ENCODE measurements at places on chromosomes 12 and 14.

DNA sequence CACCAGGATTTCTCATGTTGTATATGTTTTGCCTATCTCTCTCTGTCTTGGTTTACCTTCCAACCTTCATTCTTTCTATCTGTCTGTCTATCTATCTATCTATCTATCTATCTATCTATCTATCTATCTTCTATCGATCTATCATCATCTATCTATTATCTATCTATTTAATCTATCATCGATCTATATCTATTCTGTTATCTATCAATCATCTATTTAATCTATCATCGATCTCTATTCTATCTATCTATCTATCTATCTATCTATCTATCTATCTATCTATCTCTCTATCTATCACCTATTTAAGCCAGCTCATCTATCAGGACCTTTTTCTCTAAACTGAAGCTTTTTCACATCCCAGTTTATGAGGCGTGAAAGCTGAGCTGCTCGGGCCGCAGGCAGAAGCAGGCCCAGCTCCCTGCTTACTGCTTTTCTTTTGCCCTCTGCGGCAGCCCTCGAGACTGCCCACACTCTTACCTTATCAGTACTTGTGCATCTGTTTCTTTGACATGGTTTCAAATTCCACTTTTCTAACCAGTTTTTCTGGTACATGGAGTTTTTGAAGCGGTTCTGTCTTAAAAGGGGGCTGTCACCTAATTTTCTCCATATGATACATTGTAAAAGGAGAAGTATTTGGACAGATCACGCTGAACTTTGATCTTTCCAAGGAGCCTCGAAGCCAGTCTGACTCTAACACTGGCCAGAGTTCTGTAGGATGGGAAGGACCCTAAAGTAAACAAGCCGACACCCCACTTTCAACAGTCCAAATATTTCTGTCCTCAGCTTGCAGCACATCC is 44.4 kb upstream of the GSG1 start:
- no peak for DNase-seq

DNA sequence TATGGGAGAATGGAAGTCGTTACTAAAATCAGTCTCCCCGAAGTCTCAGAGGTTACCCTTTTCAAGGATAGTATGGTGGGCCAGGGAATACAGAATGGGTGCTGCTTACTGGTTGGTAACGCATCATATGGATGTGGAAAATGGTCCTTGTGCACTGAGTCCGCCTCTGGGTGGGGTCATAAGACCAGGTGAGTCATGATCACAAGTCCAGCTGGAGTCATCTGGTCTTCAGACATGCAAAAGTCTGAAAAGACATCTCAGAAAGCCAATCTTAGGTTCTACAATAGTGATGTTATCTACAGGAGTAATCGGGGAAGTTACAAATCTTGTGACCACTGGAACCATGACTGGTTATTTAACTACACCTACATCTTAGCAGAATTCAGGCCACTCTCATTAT is 71.9 kb upstream of the TCL1B start:
- peak; percentile 66 for DNase-seq

- DNase-seq: no peak
These were observed 42.1 kb downstream of the IGF1 start for GRCh38 chr12:102438047-102438826.

DNA sequence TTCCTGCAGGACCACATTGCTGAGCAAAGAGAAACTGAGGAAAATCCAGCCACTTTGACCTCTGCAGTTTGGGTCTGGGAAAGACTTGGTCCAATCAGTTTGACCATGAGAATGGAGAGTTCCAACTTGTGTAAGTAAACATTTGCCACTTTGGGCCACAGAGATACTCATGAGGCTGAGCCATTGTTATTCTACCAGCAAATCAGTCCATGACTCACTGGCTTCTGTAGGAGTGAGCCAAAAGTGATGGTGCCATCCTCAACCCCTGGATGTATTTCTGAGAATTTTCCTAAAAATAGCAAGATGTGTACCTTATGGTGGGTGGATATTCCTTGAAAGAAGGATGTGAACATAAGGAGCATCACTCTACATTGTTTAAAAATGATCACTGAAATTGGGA is 192.9 kb upstream of the OR4E1 start:
- DNase-seq: no peak

DNA sequence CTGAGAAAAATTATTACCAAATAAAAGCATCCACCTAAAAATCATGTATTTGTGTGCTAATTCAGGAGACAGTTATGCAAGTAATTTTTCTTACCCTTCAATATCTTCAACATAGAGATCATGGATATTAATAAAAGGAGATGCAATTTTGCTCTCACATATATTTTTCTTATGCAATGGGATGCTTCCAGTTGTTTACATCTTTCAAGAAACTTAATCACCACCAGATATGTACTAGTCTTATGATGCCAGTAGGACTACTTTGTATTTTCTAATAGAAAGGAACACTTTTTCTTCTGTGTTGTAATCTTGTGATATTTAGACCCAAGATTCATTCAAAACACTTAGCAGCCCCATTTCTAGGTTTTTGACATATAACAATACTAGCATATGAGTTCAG is 107.6 kb downstream of the NAV3 start:
- no peak for DNase-seq

- DNase-seq: no peak
These were observed 19.1 kb upstream of the DNAH10 start for GRCh38 chr12:123743002-123743401.

DNA sequence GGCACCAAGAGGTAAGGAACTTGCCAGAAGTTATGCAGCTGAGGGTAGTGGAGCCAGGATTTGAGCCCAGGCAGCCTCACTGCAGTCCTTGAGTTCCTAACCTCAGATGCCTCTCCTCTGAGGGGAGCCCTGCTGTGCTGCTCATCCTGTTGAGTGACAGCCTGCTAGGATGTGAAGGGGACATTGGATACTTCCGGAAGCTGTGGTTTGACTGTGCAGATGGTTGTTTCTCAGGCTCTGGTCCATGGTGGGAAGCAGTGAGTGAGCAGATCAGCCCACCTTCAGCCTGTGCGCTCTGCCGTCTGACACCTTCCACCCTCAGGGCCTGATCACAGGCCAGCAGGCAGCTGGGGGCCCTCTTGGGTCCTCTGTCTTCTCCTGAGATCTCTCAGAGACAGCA is 253.2 kb downstream of the CACNA1C start:
- DNase-seq: no peak

DNA sequence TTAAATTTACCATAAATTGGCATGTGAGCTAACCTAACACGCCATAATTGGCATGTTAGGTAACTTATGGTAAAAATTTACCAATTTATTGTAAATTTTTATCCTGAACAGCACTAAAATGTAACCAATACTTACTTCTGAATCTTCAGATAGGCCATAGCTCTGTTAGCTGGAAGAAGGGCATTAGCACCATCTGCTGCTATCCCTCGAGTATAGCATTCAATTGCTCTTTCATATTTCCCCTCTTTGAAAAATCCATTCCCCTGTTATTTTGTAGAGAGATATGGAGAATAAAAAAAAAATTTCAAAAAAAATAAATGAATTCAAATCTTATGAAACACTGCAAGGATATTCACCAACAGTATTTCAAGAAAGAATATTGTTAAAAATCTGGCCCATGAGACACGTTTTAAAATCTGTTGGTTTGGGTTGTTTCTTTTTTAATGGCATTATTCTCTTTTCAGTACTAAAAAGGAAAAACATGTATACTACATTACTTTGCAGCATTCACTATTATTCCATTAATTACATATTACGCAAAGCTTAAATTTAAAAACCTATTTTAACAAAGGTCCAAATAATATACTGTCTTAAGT is 19.1 kb downstream of the RPAP3 start:
- peak; percentile 75 for DNase-seq

DNA sequence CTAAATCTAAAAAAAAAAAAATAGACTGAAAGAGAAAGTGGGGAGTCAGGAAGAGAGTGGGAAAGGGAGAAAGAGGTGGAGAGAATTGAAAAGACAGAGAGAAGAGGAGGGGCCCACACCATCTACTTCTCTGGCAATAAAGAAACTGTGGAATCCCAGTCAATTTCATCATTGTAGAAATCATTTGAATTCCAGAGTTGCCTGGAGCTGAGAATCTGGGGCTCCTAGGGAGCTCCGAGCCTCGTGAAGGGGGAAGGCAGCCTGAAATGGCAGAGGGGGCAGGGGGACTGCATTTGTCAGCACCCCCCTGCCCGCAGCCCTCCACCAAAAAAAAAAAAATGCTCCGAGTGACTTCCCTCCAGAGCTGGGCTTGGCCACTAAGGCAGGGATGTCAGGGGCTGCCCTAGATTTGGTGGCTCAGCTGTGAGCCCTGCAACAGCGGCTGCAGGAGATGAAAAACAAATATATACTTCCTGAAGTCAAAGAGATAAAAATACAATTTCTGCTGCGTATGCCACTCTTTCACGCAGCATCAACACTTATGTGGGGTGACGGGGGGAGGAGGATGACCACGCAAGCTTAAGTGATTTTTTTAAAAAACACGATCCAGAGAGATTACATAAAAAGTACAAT is 80.5 kb downstream of the BCL11B start:
- no peak for DNase-seq

DNA sequence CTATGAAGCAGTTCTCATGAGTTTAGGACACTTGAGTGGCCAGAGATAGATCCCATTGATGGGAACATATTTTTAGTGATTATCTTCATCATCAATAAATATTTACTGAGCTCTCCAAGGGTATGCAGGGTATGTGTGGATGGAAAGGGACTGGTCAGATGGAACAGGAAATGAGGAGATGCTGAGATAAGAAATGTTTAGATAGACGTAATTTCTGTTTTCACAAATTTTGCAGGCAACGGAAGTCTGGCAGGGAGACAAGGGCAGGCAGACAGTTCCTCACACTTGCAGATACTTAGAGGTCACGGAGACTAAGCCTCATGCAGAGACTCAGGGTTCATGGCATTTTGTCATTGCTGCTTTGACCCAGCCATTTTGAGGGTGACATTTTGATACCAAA is 24.3 kb downstream of the BCL2L14 start:
- DNase-seq: no peak

DNA sequence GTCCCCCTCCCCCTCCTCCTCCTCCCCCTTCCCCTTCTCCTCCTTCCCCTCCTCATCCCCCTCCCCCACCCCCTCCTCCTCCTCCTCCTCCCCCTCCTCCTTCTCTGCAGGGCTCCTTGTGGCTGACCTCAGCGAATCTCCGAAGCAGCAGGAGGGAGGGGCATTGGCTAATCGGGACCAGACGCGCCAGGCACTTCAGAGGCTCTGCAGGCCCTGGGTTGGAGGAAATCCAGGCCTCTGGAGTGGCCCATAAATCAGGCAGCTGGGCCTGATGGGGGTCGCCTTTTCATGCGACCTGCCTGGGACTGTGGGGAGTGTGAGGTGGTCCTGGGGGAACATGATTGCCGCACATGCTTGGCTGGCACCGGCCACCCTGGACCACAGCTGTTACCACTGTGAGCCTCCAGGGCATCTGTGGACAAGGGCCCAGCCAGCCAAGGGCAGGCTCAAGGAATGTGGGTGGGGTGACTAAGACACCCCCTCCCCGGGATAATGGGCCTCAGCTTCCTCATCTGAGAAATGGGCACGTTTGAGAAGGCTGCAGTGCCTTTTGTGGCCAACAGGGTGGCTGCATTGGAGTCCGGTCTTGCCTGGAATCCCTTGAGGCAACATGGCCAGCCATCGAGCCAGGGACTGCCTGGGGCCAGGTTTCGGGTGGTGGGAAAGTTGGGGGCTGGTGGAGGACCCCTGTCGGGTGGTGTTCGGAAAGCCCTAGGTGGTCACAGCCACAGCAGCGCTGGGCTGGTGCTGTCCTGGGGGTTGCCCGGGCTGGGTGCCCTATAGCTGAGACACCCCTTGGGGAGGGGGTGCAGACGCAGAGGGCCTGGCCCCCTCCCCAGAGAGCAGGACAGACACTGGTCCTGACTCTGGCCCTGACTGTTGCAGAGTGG is 12.0 kb downstream of the KIF26A start:
- DNase-seq: no peak

DNA sequence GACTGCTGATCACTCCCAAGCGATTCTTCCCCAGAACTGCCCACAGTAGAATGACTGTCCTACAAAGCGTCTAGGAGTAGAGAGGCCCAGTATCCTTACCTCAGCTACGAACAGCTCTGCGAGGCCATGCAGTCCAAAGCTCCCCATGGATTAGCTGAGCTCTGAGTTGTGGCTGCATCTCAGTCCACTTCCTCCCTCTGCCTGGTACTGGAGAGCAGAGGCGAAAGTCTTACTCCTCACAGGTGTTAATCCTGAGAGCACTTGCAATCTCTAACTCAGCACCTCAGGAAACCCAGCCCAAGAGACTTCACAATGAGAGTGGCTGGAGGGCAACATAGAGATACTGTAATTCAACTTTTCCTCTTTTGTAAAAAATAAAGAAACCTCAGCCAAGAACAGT is 493.1 kb downstream of the BCAT1 start:
- DNase-seq: no peak

DNA sequence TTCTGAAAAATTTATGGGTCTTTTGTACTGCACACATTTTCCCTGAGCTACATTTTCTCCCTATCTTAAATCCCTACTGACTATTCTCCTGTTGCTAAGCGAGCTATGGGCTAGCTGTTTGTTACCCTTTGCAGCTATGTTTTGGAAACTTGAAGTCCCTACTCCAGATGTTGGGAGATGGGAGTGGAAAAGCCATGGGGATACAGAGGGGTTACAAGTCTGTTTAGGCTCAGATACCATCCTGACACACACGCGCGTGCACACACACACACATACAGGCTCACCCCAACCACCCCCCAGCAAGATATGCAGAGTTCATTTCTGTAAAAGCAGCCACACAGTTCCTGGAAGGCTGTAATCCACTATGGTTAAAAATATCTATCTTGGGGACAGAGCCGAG is 15.8 kb downstream of the ATP5MC2 start:
- no peak for DNase-seq

DNA sequence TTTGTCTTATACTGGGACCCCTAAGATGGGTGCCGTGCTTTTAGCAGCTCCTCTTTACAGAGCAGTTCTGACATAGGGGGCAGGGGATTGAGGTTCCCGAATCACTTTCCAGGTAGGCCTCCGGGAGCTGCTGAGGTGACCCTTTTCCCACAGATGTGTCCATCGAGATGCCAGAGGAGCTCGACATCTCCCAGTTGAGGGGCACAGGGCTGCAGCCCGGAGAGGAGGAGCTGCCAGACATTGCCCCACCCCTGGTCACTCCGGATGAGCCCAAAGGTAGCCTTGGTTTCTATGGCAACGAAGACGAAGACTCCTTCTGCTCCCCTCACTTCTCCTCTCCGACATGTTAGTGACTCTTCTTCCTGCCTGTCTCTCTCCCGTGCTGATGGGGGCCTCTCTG is 4.3 kb upstream of the TPI1 start:
- no peak for DNase-seq

DNA sequence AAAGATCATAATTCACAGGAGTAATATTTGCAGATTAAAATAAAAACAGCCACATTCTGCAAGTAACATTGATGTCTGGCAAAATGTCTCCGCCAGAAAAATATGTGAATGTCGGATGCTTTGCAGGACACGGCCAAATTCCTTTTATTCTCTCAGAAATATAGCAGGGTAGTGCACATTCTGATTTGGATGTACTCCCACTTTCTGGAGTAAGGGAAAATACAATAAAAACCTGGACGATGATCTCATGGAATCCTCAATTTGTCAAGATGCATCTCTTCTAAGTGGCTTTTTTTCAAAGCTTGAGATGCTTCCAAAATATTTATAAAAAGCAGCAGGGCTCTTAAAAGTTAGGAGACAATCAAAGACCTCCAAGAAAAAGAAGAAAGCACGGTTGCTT is 133.3 kb downstream of the TBX5 start:
- DNase-seq: no peak
